ENCODE measurements at places on chromosomes 13 and 19.
A peak's percentile ranks its signal among the peaks of the same experiment; 100 is the strongest.

DNA sequence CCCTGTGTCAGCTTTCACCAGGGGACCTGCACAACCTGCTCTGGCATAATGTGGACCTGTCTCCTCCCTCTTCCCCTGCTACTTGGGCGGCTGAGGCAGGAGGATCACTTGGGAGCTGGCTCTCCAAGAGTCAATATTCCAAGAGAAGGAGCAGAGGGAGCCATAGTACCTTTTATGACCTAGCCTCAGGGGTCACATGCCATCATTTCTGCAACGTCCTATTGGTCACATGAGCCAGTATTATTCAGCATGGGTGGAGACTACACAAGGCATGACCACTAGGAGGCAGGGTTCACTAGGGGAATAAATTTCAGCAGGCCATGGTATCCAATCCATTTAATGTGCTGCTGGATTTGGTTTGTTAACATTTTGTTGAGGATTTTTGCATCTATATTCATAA is 12.0 kb upstream of the SHFL start:
- no peak for DNase-seq

DNA sequence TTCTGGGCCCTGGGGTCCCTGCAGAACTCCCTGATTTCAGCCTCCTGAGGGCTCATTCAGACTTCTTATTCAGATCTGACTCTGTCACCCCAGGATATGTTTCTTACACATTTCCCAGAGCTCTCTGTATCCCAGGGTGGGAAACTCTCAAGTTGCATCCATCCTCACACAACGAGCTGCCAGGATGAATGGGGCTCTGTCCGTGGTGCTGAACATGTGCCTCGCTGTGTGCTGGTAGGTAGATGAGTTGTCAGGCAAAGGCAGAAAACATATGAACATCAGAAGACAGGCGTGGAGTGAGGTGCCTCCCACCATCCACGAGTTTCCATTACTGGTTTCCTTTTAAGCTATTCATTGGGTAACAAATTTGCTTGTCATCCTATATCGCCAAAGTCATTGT is 11.4 kb upstream of the IGFL1 start:
- no peak for DNase-seq

- peak; percentile 49 for DNase-seq
Measured at GRCh38 chr19:39413272-39413910, 922 bp downstream of the PLEKHG2 start.

GRCh38 chr13:20503088-20504083 is 22.3 kb downstream of the CRYL1 start:
- no peak for DNase-seq

DNA sequence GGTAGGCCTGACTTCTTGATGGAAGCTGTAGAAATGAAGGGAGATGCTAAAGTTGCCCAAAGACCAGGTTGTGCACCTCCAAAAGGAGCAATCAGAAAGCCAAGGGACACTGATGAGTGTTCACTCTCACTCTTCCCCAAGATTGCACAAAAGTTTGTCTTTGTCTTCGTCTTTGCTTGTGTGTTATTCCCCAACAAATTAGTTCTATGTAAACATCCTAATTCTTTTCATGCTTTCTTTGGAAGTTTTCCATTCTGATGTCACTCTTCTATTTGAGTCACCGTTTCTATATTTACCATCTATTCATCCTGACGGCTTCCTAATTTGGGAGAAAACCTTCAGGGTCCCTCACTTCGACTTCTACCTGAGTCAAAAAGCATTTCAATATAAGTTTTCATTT is 3.7 kb upstream of the TMEM272 start:
- no peak for DNase-seq

GRCh38 chr13:110345266-110345665 is 38.2 kb downstream of the COL4A2 start:
- no peak for DNase-seq

DNA sequence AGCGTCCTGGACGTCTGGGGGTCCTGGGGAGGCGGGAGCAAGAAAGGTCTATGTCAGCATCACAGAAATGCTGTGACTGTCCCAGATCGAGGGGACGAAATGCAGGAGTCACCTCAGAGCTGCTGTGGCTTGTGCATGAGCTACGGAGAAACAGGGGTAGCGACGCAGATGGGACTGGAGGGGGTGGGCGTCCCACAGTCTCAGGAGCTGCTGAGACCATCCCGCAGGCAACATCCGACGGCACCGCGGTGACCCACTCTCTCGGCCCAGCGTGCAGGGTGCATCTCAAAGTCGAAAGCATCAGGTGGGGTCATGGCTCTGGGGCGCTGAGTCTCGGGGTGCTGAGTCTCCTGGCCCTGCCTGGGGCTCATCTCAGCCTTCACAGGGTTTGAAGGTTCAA is 37.4 kb upstream of the C13orf46 start:
- DNase-seq: no peak

GRCh38 chr13:83204886-83205285 is 677.4 kb downstream of the SLITRK1 start:
- no peak for DNase-seq

DNA sequence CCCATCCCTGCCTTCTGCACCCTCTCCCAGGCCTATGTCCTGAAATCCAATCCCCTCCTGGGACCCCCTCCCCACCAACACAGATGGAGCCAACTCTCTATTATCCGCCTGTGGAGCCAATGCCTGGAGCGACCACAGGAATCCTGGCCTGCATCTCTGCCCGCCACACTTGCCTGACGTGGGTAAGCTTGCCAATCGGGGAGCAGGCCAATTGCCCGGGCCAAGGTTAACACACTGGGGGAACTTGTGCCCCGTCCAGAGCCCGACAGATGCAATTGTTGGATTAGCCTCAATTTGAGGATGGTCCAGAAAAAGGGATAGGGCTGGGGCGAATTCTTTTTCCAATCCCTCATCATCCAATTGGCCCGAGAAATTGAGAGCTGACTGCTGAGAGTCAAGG is 5.9 kb downstream of the WIZ start:
- DNase-seq: no peak

GRCh38 chr13:53921473-53921872 is 892.9 kb downstream of the OLFM4 start:
- DNase-seq: no peak

DNA sequence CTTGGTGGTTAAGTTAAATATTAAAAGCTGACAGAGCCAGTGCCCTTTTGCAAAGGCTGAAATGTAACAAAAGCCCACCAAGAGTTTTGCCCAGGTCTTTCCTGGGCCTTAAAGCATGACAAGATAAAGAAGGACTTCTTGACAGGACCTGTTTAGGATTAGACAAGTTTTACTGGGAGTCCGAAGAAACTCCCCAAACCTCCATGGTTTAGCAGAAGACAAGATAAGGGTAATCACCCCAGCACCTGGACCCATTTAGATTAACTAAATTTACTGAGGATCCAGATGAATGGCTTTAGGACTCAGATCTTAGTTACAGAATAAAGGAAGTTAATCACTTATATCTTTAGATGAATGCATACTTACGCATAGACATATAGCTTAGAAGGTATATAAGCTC is 14.8 kb upstream of the UFM1 start:
- no peak for DNase-seq

- DNase-seq: no peak
Measured at GRCh38 chr13:27403203-27403678, 21.2 kb upstream of the GTF3A start.

DNA sequence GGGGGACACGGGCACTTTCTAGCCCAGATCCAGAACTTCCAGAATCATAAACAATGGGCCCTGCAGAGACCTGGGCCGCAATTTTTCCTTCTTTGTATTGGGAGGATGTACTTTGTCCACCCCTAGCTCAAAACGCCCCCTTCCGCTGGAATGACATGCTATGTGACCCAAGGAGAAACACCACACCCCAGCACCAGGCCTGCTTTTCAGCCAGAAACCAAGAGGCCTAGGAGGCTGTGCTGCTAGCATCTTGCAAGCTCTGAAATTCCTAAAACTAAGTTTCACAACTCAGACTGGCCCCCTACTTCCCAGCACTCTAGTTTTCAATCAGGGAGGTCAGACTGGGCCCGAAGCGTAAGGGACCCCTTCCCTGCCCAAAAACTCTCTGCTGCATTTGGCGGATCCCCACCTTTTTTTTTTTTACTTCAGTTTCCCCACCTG is 538 bp downstream of the LSM4 start:
- peak; percentile 91 for DNase-seq

DNA sequence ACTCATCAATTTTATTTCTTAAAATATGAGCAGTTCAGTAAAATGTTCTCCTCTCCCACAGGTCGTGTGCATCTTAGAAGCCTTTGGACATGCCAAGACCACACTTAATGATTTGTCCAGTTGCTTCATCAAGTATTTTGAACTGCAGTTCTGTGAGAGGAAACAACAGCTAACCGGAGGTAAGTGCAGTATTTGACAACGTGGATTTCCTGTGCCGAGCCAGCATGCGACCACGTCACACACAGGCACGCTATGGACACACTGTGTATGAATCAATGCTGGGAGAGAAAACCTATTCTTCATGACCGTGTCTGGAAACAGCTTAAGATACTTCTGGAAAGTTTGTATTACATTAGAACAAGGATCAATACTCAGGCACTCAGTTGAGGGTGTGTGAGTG is 268.5 kb downstream of the MYO16 start:
- no peak for DNase-seq

DNA sequence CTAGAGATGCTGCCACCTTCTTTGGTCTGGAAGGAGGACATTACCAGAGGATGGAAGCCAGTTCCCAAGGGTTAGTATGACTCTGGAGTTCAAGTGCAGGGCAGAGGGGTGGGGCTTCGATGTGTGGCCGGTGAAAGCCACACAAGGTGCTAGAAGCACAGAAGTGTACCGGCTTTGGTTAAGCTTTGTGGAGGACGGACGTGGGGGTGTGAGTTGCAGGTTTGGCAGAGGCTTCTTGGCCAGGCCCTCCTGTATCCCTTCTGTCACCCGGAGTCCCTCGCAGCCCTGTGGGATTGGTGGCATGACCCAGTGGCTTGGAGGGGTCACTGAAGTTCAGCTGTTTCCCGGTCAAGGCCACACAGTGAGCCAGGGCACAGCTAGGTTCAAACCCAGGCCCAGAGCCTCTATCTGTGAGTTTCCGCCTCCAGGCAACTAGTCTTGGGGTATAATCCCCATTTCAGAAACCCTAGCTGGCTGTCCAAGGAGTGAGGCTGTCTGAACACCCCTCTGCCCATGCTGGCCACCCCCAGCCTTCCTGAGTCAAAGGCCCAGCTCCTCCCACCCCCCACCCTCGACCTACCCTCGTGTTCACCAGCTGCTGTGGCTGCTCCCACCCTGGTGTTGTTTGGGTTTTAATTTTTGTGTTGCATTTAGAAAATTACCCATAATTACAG is 4.6 kb upstream of the SSBP4 start:
- peak; percentile 75 for DNase-seq

DNA sequence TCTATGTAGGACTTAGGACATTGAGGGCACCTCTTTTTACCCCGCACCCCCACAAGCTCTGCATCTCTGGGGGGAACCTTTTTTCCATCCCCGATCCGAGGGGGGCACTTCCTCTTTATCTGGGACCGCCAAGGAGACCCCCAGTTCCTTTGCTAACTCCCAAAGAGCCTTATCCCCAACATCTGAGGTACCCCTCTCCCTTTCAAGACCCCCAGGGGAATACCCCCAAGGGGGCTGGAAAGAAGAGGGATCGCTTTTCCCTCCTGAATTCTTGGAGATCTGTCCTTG is 1.1 kb downstream of the TNFSF9 start:
- DNase-seq: no peak

- DNase-seq: no peak
Measured at GRCh38 chr19:52991484-52991883, 22.2 kb upstream of the ERVV-1 start.

DNA sequence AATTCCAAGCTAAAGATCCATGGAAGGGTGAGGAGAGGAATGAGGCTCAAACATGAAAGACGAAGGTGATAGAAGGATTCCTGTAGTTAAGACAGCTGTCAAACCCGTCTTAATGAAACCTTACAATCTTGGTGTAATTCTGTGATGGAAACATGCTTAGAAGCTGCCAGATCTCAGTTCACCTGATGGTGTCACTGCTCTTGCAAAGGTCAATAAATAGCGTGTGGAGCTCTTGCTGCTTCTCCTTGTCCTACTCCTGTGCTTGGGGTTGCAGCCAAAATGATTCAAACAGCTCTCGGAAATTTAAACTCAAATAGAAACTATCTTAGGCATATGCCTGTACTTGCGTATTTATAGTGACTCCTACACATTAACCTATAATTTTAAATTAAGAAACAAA is 1705.0 kb downstream of the OLFM4 start:
- DNase-seq: no peak

- DNase-seq: no peak
Measured at GRCh38 chr19:40078377-40078776, 12.4 kb downstream of the ZNF780A start.

- DNase-seq: no peak
Measured at GRCh38 chr13:111584101-111584672, 263.7 kb downstream of the TEX29 start.

GRCh38 chr19:35896643-35897040 is 3.7 kb downstream of the NFKBID start:
- DNase-seq: no peak

DNA sequence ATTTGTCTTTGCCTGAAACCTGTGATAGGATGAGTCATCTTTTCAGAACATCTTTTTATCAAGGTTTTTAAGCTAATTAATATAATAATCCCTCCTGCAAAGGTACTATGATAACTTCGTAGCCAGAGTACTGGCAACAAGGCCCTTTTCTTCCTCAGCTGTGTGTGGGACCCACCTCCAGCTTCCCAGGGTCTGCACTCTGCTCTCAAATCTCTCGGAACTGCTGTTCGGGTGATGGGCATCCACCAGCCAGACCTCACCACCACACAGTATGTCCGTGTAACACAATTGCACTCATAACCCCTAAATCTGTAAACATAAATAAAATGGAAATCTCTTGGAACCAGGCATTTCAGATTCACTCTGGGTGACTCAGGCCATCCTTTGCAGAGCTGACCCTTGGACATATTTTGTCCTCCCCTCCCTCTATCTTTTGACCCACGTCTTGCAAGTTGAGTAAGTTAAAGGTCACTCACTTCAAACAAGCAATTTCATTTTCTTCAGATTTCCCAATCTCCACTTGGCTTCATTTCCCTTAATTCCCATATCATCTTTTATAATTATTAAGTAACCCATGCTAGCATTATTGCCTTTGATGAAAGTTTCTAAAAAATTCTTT is 29.5 kb downstream of the COL4A1 start:
- no peak for DNase-seq

- no peak for DNase-seq
Measured at GRCh38 chr13:78589206-78589605, 14.1 kb downstream of the POU4F1 start.

GRCh38 chr13:97274829-97275649 is 52.9 kb downstream of the MBNL2 start:
- no peak for DNase-seq

DNA sequence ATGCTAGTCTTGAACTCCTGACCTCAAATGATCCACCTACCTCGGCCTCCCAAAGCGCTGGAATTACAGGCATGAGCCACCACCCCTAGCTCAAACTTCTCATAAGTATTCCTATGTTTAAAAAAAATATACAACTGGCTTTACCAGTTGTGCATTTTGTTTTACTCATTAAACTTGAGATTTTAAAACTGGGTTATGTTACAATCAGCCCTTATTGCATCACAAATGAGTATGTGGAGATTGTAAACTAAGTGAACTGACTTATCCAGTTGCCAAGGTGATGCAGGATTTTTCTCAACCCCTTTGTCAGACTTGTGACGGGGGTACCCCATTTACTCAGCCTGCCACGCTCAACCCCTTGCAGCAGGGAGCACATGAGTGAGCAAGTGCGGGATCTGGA is 14.4 kb upstream of the GTF2F2 start:
- DNase-seq: no peak

GRCh38 chr19:53553865-53554791 is 16.2 kb downstream of the ZNF331 start:
- peak; percentile 80 for DNase-seq

GRCh38 chr13:87084192-87084591 is 587.0 kb upstream of the SLITRK5 start:
- no peak for DNase-seq

- no peak for DNase-seq
Measured at GRCh38 chr13:22080832-22081231, 410.0 kb downstream of the FGF9 start.
